ENCODE measurements at places on chromosomes 7 and 10. TPM values are rescaled to one million over a fixed set of nuclear protein-coding genes. Genes with fewer than 3 reads are reported as not detected.

The CHAT gene
- total RNA-seq, result not detected

GRCh38 chr7:73932364-73932763 is 71.4 kb downstream of the TMEM270 start:
- no peak overlapping the region for H3K27ac ChIP-seq
- no peaks in the 10 kb centered on the region for H3K36me3 ChIP-seq
- no peak overlapping the region for H3K4me3 ChIP-seq
- no peaks in the 10 kb centered on the region for H3K27me3 ChIP-seq
- no peaks in the 10 kb centered on the region for H3K4me1 ChIP-seq
- no peak for DNase-seq

The RASSF4 gene
- 116 TPM for total RNA-seq

GRCh38 chr10:71694567-71694968 is 25.0 kb downstream of the C10orf105 start:
- no peaks in the 10 kb centered on the region for H3K27me3 ChIP-seq
- no peaks in the 10 kb centered on the region for H3K36me3 ChIP-seq

- peaks cover 52% of the 10 kb centered on the region for H3K36me3 ChIP-seq
- H3K4me1 ChIP-seq, result peaks cover 29% of the 10 kb centered on the region
Observed at GRCh38 chr10:14527915-14528314, 197.2 kb upstream of the FRMD4A start.

GRCh38 chr7:101373812-101374614 is 11.3 kb downstream of the COL26A1 start:
- H3K4me3 ChIP-seq, result no peak overlapping the region
- DNase-seq, result no peak
- no peaks in the 10 kb centered on the region for H3K36me3 ChIP-seq

The PDE6C gene
- total RNA-seq, result not detected

DNA sequence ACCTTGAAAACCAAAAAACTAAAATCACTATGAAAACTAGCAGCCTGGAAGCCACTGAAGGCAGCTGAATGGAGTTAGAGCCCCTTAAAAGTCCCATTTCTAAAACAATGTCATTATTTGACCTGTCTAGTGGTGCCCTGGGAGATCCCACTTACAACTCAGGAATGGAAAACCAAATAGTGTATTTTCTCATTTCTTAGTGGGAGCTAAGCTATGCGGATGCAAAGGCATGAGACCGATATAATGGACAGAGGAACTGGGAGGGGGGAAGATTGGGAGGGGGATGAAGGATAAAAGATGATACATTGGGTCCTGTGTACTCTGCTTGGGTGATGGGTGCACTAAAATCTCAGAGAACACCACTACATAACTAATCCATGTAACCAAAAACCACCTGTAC is 9.8 kb upstream of the GIMAP2 start:
- no peaks in the 10 kb centered on the region for H3K27me3 ChIP-seq
- H3K36me3 ChIP-seq, result no peaks in the 10 kb centered on the region
- H3K4me1 ChIP-seq, result peaks cover 12% of the 10 kb centered on the region
- no peak for DNase-seq

DNA sequence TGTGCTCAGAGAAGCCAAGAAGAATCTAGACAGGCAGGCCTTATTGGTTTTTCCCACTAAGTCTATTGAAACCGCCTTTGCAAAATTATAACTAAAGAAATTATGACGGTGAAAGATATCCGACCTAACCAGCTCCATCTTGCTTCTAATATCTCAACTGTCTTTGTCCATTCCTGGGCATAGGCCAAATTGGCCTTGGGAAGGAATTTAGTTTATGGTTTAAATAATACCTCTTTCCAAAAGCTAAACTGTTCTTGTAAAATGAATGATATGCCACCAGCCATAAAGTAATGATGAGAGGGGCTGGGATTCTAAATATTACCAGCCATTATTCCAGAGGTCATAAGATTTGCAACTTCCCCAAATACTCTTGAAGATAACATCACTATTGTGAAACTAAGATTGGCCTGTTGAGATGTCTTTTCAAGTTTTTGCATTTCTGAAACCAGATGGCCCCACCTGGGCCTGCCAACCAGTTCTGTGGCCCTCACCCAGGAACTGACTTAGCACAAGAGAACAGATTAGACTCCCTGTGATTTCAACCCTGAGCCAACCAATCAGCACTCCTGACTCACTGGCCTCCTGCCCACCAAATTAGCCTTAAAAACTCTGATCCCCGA is 41.2 kb upstream of the SLC35G1 start:
- no peaks in the 10 kb centered on the region for H3K36me3 ChIP-seq
- H3K4me1 ChIP-seq, result no peaks in the 10 kb centered on the region
- no peak overlapping the region for H3K4me3 ChIP-seq
- H3K27ac ChIP-seq, result no peak overlapping the region

GRCh38 chr7:155754165-155754564 is 58.1 kb downstream of the SHH start:
- H3K4me1 ChIP-seq, result peaks cover 20% of the 10 kb centered on the region
- peaks cover 7% of the 10 kb centered on the region for H3K36me3 ChIP-seq
- no peak overlapping the region for H3K27ac ChIP-seq
- H3K4me3 ChIP-seq, result no peak overlapping the region
- no peaks in the 10 kb centered on the region for H3K27me3 ChIP-seq
- no peak for DNase-seq

Measured in natural killer cell (primary cell).